Stimulated activated CD4-positive, alpha-beta T cell treated with anti-CD3 and anti-CD28 coated beads, Interleukin-1b, Interleukin-23, amount 100 ng/mL, for 1 hour (primary cell): ENCODE measurements at places on chromosomes 7 and 10.

DNA sequence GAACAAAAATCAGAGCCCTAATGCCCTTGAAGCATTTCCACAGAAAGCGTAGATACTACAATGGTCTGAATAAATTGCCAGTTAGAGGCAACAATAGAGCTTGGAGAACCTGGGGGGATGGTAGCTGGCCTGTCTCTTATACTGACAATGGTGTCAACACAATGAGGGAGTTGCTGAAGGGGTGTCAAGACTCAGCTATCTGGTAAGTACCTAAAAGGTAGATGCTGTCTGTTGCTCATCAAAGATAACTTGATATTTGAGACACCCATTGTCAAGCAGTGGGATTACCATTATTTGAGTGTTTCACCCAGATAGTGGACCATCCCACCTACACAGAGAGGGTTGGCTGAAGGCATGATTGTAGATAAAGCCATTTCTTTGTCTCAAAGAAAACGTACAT lies 72.8 kb downstream of the PDE1C start:
- no peak for DNase-seq

DNA sequence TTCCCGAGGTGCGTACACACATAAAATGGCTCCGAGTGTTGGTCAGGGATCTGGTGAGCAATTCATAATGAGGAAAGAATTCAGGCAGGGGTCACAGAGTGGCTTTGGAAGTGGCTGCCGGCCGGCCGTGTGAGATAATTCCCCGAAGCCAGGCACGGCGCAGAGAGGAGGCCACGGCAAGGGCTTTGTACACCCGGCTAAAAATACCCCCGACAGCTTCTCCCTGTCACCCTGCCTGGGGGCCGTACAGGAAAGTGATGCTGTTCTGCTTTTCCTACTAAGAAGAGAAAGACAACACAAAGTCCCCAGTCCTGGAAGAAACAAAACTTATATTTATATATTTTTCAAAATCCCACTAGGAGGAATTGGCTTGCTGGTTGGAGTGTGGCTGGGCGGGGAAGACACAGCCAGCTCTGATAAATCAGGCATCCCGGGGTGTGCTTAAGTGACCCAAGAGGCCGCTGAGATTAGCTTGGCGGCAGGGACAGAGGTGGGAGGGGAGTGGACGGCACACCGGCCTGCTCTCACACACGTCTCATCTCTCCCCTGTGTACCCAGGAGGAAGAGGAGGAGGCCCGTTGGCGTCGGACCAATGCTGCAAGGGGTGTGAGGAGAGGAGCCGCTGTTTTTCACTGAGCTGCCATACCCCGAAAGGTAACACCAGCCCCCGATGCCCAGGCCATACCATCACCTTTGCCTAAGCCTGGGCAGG lies 70.5 kb downstream of the ZMIZ1 start:
- DNase-seq: no peak

- no peak for DNase-seq
Observed at GRCh38 chr7:68680235-68680872, 917.9 kb upstream of the AUTS2 start.

- no peak for DNase-seq
Observed at GRCh38 chr10:361203-362081, 226.2 kb downstream of the ZMYND11 start.

DNA sequence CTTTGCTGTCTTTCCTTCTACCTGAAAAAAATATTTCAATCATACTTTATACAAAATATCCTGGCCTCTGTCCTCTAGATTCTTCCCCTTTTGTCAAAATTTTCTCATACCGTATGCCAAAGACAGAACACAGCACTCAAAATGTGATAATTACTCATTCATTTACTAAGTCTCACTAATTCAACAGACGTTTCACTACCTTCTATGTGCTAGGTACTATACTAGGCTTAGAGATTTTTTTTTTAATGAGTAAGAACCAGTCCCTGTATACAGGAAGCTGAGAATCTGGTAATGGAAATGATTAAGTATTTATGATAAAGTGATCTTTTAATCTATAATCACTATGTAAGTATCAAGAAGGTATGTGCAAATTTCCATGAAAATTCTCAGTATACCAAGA lies 128.0 kb downstream of the ELAPOR2 start:
- DNase-seq: no peak

DNA sequence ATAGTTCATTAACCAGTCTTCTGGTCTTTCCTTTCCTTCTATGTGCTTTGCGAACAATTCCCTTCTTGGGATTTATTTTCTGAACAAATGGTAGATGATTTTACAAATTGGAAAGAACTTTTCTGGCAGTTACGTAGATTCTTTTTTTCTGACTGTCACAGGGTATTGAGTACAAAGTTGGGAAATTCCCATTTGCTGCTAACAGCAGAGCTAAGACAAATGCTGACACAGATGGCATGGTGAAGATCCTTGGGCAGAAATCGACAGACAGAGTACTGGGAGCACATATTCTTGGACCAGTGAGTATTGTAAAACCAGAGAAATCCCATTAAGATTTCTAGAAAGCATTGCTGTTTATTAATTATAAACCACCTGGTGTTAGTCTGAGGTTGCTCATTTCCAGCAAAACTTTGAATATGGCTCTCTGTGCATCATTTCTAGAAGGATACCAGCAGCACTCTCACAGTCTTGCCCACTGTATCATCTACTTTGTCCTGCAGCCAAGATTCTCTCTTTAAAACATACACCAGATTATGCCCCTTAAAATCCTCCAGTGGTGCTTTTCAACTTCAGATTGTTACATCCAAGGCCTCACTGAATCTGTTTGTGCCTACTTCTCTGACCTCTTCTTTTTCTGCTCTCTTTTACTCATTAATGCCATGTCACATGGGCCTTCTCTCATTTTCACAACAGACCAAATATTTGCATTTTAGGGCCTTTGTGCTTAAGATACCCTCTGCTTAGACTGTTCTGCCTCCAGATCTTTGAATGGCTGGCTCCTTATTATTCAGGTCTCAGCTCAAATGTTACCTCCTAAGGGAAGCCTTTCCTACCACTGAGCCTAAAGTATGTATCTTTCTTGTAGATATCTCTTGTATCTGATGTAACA lies 27.0 kb downstream of the DLD start:
- DNase-seq: no peak

DNA sequence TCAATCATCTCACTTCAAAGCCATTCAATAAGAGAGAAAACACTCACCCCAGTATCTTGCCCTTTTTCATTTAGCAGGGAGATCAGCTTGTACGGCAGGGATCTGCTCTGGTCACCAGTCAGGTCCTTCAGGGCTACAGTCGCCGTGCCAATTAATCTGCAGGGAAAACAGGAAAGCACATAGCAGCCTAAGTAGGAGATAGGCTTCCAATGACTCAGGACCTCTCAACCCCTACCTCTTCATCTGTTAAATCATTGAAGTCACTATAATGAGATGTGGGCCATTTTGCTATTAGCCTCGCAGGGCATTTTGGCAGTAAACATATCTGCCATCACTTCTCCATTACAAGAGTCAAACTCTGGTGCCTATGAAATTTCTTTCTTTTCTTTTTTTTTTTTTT lies 50.8 kb downstream of the MYOF start:
- DNase-seq: no peak

DNA sequence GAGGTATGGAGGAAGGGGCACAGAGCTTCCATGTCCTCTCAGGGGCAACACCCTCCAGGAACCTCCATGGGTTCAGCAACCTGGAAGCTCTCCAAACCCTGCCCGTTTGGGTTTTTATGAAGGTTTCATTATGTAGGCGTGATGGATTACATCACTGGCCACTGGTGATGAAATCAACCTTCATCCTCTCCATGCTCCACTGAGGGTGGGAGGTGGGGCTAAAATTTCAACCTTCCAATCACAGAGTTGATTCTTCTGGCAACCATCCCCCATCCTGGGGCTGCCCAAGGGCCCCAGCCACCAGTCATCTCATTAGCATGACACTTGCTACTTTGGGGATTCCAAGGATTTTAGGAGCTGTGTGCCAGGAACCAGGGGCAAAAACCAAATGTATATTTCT lies 90.1 kb downstream of the TEX36 start:
- no peak for DNase-seq

- no peak for DNase-seq
Observed at GRCh38 chr7:96174812-96175211, 147.1 kb downstream of the SLC25A13 start.

DNA sequence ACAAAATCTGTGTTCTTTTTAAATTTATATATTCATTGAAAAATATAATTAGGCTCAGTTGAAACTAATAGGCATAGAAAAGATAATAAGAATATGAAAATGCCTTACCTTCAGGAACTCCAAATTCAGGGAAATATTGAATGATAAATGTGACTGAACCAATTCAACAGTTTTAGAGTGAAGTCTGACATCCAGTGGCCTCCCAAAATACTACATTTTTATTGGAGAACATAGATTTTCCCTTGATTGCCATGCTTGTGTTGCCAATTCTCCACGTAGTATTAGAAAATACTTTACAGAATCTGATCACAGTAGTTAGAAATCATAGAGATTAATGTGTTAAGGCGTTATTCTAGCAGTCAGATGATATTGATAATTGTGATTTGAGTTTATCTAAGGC lies 1246.7 kb downstream of the GATA3 start:
- DNase-seq: no peak

- no peak for DNase-seq
Observed at GRCh38 chr7:129853661-129854268, 99.0 kb downstream of the UBE2H start.

GRCh38 chr10:49310460-49310859 lies 11.5 kb downstream of the C10orf71 start:
- no peak for DNase-seq

GRCh38 chr7:157937406-157937805 lies 600.6 kb downstream of the DNAJB6 start:
- no peak for DNase-seq

DNA sequence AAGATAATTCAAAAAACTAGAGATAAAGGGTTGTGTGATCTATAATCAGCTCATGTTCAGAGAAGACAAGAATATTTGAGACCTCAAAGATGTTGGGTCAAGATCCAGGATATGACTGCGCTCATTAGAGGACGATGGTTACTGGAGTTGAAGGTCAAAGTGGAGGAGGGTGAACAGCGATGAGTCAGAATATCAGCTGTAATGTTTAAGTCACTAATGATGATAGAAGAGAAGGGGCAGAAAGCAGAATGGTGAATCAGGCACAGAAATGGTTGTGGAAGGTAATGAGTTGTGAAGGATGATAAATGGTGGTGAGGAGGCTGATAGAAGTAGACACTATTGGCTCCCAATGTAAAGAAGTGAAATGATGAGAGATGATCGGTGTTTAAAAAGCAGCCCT lies 540.3 kb downstream of the INHBA start:
- DNase-seq: no peak

DNA sequence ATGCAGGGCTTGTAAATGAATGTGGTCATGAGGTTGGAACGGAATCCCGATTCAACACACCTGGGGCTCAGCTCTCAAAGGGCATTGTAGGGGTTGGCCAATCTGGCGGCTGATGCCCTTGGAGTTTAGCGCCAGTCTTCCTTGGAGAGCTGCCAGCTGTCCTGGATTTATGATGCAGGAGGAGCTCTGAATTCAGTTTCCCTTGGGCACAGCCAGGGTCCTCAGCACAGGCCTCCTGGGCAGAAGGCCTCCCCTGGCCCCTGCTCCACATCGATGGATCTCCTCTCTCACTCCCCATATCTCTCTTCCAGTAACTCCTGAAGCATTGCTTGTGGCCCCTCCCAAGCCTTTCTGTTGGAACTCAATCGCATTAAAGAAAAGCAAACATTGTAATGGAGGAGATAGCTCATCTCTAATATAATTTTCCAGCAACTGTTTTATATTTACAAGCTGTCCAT lies 985 bp upstream of the CYTH3 start:
- DNase-seq: no peak

DNA sequence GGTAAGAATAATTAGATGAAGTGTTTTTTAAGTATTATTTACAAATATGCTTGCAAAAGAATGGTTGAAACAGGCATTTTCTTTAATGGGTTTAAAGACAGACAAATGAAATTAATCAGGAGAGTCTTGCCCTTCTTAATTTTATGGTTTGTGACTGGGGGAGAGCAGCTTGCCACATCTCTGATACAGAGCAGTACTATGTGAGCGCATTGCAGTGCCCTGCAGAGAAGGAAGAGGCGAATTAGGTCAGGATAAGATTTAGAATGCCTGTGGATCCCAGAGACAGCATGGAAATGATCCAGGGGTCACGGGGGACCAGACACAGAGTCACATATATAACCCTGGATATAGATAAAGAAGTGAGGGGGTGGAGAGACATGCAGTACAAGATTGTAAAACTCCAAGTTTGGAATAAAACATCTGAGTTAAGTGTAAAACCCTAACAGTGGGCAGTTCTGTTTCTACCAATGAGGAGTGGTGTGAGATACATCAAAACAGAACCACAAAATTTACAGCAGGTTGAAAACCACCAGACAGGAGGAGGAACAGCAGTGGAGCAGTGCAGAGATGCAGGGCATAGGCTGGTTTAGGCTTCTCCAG lies 125.5 kb downstream of the FAM204A start:
- no peak for DNase-seq

- no peak for DNase-seq
Observed at GRCh38 chr10:104109908-104110662, 11.9 kb upstream of the SFR1 start.

DNA sequence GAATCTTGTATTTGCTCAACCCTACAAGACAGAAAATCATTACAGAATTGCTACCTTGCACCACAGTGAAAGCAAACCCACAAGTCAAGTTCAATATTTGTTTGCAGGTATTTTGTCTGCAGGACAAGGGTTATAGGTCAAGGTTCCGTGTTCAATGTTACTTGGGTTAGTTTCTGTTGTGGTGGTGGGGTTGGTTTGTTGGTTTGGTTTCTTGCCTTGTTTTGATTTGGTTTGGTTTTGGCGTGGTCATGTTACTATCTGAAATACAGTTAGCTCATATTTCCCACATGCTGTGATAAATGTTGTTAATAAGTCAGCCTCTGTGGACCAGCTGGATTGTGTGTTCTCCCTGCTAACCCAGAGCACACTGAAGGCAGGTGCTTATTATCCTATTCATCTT lies 75.6 kb upstream of the INSIG1 start:
- DNase-seq: no peak

DNA sequence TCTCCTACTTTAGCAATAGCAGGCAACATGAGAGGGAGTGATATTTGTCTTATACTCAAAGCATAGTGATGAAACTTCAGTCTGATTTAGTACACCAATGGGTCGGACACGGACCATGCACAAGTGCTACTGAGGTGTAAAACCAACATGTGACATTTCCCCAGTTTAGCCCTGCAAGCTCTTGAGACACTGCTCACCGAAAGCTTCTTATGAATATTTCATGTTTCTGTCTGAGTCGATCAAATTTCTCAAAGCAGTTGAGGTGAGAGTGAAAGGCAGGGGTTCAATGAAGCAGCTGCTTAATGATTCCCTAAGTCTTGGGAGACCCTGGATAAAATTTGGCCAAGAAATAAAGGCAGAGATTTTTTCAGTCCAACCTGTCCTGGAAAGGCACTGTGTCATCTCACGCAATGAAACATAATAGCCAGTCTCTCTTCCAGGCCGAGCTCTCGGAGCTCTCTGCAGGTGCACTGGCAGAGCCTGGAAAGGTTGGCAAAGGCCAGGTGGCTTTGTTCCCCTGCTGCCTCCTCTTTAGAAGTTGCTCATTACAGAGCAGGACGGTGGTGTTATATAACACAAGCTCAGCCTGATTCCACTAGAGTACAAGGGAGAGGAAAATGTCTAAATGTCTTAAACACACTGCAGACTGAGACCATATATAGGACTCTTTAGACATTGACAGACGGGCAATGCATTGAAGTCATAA lies 33.9 kb upstream of the XPNPEP1 start:
- no peak for DNase-seq

- DNase-seq: no peak
Observed at GRCh38 chr10:28316696-28317095, 13.8 kb upstream of the MPP7 start.

GRCh38 chr7:80773787-80774508 lies 135.5 kb downstream of the CD36 start:
- DNase-seq: no peak
